ENCODE measurements at places on chromosomes 2 and 18.

DNA sequence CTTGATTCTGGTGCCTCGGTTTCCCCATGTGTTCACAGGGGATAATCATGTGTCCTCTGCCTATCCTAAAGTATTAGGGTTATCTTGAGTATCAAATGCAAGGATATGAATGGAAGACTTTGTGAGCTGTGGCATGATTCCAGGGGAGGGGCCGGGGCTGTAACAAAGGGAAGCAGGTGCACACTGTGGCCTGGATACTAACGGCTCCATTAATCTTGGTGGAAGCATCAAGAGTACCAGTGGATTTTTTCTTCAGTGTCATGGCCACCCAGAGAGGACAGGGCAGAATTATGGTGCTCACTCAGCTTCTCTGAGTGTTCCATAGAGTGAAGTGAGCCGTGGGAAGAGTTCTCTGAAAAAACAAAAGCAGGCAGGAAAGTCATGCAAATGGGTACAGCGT, 320.1 kb downstream of the ALK start:
- DNase-seq: no peak

GRCh38 chr2:178241844-178242551, 47.7 kb downstream of the OSBPL6 start:
- no peak for DNase-seq

GRCh38 chr2:95352310-95353054, 50.0 kb upstream of the FAHD2A start:
- DNase-seq: no peak

- DNase-seq: no peak
These were observed 20.0 kb downstream of the SFTPB start for GRCh38 chr2:85647823-85648526.

- DNase-seq: no peak
These were observed 37.7 kb downstream of the COBLL1 start for GRCh38 chr2:164803776-164804466.

- no peak for DNase-seq
These were observed 113.3 kb downstream of the NOL10 start for GRCh38 chr2:10576456-10576855.

DNA sequence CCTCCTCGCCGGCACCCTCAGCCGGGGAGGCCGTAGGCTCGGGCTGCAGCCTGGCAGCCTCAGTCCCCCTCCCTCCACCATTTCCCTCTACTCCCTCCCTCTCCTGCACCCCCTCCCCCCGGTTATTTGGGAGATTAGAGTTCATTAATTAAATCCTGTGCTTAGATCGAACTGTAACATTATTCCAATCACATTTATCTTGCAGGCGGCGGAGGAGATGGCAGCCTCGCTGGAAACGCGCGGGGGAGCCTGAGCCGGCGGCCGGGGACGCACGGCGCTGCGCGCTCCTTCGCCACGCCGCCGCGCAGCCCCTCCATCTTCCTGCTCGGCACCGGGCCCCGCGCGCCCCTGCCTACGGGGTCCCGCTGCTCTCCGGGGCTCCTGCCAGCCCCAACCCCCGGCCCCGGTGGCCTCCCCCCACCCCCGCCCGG, at the start of gene ST8SIA3:
Gene ST8SIA3 (plus strand): TSS at position 287 of the 431 bp plus-strand sequence. CDS start 290 bp downstream, outside the sequence.
- DNase-seq: no peak

Data from effector CD8-positive, alpha-beta T cell (primary cell).